Left forelimb (tissue), 1 donor: ENCODE measurements at places on chromosomes 16 and 17.

GRCh38 chr17:13616031-13616430 lies 14.3 kb upstream of the HS3ST3A1 start:
- no peak for DNase-seq

DNA sequence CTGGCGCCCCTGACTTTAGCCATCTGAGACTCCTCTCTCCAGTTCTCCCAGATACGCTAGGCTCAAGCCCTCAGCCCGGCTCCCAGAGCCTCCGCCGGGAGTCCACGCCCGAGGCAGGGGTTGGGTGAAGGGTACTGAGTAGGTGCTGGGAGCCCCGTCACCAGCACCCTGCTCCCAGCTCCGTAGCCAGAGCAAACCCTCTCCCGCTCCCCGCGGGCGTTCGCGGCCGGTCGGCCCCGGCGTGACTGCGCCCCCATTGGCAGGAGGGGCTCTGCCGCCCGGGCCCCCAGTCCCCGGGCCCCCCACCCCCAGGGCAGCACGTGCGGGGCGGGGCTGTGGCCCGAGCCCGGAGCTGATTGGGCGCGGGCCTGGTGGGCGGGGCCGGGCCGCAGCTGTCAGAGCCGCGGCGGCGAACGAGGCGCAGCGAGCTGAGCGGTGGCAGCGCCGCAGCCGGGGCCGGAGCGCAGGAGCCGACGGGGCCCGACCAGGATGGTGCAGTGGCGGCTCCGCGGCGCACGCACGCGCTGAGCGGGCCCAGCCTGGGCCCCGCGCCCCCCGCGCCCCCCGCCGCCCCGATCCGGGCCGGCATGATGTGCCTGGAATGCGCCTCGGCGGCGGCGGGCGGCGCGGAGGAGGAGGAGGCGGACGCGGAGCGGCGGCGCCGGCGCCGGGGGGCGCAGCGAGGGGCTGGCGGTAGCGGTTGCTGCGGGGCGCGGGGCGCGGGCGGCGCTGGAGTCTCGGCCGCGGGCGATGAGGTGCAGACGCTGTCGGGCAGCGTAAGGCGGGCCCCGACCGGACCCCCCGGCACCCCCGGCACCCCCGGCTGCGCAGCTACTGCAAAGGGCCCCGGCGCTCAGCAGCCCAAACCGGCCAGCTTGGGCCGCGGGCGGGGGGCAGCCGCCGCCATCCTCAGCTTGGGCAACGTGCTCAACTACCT lies at the start of gene SPNS2:
Gene SPNS2 (plus strand): TSS at position 421 of the 937 bp plus-strand sequence. CDS start 167 bp downstream, at position 588.
- no peak for DNase-seq

DNA sequence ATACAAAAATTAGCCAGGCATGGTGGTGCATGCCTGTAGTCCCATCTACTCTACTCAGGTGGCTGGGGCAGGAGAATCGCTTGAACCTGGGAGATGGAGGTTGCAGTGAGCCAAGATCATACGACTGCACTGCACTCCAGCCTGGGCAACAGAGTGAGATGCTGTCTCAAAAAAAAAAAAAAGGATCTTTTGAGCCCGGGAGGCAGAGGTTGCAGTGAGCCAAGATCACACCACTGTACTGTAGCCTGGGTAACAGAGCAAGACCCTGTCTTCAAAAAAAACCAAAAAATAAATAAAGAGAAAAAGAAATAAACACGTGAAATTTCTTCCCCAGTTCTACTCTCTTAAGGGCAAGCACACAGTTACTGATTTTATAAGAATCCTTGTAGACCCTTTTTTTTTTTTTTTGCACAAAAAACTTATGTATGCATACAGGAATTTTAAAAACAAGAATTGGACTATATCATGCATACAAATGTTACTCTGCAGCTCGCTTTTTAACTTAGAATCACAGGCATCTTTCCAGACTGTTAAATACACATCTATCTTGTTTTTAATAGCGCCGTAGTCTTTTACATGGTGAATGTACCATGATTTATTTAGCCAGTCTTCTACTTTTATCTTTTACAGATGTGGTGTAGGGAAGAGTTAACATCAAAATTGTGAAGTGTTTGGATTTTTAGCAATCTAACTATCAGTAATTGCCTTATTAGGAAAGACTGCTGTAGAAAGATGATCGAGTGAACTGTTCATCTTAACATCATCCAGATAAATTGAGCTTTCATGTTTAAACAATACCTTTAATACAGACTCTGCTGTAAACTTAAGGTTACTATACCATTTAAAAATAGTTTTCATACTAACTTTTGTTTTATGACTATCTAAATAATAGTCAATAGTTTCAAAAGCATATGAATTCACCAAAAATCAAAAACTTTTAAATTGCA lies 14.6 kb downstream of the CDH3 start:
- DNase-seq, result no peak

DNA sequence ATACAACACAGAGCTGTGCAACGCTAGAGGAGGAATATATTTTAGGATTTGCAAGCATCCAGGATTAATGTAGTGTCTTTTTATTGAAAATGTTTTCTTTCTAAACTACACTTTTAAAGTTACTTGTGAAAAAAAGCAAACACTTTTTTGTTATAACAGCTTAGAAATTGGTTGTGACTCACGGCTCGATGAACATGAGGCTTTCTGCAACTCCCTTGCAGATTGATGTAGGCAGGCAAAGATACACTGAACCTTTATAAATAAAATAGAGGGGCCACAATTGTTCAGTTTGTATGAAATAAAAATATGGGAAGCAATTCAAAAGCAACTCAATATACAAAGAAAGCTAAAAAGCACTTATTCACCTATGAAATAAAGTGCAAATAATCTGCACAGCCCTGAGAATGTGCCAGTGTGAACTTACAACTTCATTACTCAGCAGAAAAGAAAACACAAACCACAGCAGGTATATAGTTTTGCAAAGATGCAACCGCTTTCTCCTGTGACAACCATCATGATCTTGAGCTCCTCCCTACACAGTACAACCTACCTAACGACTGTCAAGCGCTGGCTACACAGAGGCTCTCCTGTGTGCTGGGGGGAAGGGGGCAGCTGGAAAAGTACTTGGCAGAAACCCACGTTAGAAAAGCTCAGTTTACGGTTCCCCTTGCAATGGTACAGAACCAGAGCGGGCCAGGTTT lies 948 bp downstream of the LUC7L start:
- no peak for DNase-seq

DNA sequence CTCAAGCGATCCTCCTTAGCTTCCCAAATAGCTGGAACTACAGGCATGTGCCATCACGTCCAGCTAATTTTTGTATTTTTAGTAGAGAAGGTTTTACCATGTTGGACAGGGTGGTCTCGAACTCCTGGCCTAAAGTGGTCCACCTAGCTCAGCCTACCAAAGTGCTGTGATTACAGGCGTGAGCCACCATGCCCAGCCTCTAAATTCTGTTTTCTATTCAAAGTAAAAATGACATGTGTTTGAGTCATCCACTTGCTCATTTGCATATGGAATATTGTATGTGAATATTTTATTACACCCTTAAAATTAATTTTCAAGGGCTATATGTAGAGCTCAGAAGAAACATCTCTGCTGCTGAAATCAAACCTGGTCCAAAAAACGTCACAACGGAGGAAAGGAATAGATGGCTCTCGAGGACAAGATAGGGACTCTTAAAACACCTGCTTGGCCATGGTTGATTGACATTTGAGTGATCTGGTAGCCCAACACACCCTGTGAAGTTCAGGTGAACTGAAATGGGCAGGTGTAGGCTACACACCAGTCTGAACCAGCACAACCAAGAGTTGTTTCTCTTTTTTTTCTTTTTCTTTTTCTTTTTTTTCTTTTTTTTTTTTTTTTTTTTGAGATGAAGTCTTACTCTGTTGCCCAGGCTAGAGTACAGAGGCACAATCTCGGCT lies 51.1 kb downstream of the SF3B3 start:
- peak; percentile 22 for DNase-seq

DNA sequence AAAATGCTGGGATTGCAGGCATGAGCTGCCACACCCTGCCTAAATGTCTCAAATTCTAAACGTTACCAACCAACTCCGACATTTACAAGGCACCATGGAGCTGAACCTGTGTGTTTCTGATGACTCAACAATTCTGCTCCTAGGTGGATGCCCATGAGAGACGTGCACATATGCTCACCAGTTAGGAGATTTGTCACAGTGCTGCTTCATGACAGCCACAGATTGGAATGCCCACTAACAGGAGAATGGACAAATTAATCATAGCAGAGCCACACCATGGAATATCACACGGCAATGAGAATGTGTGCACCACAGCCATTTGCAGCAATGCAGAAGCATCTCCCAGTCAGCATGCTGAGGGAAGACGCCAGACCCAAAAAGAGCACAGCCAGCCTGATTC lies 8.0 kb upstream of the KCNG4 start:
- DNase-seq, result no peak

DNA sequence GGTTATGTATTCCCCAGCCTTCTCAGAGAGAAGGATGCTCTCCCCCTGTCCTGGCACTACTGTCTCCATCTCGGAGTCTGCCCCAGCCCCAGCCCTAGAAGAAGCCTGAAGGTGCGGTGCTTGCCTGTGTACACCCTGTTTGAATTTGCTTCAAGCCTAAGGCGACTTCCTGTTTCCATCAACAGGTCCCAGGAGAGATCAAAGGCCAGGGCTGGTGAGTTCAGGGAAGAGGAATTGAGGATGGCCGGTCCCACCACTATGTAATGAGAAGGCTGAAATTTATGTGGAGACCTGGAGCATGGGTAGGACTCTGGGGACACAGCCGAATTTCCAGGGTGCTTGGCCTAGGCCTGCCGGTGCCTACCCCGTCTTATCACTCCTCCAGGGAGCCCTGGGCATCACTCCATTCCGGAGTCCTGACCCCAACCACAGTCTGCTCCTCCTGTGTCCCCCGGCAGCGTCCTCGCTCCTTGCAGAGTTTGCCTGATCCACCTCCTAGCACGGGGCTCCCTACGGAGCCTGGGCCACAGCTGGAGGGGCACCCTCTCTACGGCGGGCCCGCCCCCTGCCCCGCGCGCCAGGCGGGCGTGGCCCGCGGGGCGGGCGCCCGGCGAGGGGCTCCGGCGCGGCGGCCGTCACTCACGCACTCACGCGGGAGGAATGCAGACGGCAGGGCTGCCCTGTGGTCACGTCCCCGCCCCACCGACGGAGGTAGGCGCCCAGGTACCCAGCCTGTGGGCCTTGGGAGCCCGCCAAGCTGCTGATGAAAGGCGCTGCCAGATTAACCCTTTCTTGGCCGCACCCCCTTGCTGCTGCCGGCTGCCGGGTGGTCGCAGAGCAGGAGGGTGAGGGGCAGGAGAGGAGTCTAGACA lies 53.8 kb upstream of the TAC4 start:
- no peak for DNase-seq
